ENCODE measurements at places on chromosomes 6 and 20.

DNA sequence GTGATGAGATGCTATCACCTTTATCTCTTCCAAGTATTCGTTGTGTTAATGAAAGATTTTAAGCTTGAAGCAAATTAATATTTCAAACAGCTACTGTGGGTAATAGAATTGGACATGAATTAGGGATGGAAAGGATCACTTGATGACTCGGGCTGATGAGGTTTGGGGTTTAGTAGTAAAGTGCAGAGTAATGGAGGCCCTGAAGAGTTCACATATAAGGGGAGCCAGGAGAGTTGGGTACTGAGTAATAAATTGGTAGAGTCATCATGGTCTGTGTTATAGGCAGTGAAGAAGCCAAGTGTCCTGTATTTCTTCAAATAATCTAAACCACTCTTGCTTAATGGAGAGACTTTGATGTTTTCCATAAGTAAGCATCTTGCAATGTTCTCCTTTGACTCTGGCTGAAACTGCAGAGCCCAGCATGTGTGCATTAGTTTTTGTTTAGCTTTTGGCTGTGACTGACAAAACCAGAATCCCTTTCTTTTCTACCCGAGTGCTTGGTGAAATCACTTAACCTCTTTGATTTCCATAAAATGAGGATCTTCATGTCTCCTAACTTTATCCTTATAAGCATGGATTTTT is 57.6 kb downstream of the L3MBTL3 start:
- DNase-seq: no peak

DNA sequence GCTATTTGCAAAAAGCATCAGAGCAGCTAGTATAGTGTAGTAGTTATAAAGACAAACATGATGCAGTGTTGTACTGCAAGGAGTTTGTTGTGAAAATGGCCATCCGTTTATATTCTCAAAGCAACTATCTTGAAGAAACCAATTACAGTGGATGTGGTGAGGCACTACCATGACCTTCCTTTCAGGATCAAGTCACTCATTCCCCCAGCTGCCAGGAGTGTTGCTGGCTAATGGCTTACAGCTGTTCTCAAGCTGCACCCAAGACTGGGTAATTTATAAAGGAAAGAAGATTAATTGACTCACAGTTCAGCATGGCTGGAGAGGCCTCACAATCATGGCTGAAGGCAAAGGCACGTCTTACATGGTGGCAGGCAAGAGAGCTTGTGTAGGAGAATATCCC is 29.0 kb downstream of the ADGRF4 start:
- no peak for DNase-seq

GRCh38 chr6:143465546-143465945 is 14.9 kb downstream of the PEX3 start:
- no peak for DNase-seq

GRCh38 chr6:158487495-158487894 is 72.4 kb upstream of the TMEM181 start:
- DNase-seq: no peak

DNA sequence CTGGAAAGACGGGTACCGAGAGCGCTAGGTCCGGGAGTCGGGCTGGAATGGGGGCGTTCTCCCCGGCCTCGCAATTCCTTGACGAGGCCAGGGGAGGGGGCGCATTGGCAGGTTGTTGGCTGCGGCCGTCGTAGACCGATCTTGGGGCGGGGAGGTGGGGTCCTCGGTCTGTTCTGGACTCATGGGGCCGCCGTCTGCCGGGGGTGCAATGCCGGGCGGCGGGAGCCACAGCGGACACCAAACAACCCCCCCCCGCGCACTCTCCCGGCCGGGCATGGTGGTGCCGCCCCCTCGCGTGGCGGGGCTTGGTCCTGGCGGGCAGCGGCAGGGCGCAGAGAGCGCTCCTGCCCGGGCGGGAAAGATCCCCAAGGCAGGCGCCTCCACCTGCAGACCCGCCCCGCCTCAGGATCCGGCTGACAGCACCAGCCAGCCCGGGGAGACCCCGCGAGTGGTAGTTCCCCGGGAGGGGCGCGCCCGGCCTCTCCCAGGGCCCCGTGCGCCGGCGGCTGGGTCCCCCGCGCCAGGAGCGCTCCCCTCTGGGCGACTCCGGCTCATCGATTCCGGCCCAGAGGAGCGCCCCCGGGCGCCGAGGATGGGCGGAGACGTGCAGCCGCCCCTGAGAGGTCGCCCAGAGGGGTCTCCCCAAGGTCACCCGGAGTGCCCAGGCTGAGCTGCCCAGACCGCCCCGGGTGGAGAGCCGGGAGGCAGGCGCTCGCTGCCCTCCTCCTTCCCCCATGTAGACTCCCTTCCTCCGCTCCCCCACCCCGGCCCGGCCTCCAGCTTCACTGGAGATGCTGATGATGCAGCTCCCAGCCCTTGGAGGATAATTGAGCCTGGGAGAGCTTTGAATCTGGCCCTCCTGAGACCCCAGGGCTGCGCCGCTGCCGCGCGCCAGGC is 709 bp downstream of the PPP1R16B start:
- DNase-seq: no peak

DNA sequence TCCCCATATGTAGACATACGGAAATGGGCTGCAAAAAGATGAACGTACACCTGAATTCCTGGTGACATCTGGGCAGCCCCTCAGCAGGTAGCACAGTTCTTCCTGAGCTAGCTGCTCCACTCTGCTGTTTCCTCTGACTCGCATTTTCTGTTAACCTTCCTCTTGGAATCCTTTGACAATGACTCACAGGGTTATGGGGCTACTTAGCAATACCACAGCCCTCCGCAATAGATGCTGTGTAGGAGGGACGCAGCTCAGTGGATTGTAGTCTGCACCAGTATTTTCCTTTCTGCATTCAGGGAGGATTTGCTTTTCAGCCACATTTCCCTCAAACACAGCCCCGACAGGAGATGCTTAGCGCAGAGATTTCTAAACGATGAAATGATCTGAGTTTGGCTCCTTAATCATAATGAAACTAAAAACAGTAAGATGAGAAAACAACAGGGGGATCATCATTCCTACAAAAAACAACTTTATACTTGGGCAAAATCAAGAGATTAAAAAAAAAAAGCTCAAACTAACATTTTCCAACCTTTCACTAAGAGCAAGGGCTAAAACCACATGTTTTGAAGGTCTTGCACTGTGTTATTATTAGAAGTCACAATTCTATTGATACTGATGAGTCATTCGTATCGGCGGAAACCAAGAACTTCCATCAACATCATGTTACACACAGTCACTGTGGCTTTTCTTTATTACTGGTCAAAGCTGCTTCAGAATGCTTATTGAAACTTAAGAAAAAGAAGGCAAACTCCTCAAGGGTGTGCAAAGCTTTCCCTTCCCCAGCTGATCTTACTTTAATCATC is 12.2 kb downstream of the BACH2 start:
- DNase-seq: no peak

DNA sequence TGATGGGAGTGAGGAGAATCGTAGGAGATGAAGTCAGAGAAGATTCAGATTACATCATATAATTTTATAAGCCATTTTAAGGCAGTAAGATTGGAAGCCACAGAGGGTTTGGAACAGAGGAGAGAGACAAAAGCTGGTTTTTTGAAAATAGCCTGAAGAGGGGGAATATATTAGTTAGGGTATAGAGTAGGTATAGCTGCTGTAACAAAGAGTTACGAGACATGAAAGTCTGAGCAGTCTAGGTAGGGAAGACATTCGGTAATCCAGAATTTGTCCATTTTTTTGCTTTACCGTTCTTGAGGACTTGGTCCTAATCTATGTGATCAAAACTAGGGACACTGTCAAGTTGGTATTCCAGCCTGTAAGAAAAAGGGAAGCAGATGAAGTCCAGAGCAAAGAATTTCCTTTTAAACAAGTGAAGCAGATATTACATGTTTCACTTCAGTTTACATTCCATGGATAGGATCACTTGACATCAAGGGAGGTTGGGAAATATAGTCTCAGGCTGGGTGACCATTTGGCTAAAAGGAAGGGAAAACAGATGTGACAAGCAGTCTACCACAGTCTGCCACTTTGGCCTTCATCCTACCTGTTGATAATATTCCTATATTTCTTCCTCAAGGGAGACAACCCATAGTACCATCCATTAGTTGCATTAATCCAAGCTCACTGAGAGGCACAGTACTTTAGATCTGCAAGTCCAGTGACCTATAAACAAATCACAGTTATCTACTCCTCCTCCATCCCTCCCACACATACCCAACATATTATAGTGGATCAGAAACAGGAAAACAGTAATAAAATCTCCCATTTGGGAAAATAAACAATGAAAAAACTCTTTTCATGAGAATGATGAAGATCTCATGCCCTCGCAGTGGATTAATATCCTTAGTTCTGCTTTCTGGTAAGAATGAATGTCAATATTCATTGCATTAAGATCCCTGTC is 10.2 kb downstream of the FAM135A start:
- no peak for DNase-seq

DNA sequence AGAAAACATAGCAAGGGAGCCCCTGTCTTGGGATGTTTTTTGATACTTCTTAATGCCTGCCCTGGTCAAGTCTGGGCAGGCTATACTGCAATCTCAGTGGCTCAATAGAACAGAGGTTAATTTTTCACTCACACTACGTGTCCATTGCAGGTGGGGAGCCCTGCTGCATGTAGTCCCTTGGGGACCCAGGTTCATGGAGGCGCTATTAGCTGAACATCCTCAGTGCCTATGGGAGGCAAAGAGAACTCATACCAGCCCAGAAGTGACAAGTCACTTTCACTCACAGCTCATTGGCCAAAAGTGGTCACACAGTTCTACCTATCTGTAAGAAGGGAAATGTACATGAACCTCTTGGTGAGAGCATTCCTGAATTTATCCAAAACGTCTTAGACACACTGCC is 23.2 kb downstream of the CGA start:
- no peak for DNase-seq

GRCh38 chr6:14107711-14108494 is 9.7 kb upstream of the CD83 start:
- no peak for DNase-seq

DNA sequence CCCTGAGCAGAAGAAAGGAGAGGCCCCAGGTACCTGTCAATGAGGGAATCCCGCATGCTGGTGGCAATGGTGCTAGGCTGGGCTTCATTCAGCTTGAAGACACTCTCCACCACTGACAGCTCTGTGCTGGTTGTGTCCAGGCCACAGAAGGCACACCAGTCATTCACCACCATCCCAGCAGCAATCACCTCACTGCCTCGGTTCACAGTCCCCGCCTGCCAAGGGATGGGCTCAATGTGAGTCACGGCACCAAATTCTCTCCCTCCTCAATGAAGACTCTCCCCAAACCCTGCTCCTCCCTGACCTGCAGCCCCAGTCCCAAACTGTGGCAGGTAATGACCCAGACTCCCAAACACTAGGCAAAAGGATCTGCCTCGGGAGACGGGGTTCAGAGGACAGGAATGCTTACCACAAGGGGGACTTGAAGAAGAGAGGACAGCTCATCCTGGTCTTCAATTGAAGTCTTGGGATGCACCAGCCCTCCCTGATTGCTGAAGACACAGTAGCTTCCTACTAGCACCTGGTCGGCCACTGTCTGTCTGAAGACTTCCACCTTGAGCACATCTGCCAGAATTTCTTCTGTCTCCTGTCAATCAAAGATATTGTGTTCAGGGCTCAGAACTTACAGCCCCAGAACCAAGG is 1.7 kb upstream of the MMP24OS start:
- DNase-seq: no peak

- DNase-seq: no peak
These were observed 10.0 kb upstream of the POU3F2 start for GRCh38 chr6:98824162-98824901.

DNA sequence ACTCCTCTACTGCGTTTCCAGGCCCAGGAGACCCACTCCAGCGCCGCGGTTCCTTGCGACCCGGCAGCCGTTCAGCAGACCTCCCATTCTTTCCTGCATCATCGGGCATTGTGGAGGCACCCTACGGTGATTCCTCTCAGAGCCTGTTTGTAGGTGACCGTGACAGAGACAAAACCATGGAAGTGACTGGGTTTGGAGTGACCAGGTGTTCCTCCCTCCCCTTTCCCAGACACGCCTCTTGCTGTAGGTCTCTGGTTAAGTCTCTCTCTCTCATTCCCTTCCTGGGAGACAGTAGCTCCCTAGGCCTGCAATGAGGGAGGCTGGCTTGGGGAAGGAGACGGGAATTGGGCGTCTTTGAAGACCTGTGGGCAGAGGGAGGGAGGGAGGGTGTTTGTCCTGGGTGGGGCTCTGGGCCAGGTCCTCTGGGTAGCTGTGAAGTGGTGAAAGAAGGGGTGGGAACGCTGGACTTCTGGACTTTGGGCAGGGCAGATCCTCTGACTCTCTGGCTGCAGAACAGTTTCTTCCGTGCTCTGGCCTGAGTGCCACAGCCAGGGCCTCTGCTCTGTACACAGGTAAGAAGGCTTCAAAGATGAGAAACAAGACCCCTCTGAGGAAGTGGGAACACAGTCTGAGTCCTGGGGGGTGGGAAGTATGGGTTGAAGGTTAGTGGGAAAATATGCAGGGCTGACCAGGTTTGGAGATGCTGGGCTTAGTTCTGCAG is 763 bp downstream of the KLC4 start:
- DNase-seq: no peak

- no peak for DNase-seq
These were observed 14.6 kb downstream of the RTN4IP1 start for GRCh38 chr6:106614592-106615257.

- DNase-seq: no peak
These were observed 273.8 kb upstream of the AGPAT4 start for GRCh38 chr6:161547617-161548016.

DNA sequence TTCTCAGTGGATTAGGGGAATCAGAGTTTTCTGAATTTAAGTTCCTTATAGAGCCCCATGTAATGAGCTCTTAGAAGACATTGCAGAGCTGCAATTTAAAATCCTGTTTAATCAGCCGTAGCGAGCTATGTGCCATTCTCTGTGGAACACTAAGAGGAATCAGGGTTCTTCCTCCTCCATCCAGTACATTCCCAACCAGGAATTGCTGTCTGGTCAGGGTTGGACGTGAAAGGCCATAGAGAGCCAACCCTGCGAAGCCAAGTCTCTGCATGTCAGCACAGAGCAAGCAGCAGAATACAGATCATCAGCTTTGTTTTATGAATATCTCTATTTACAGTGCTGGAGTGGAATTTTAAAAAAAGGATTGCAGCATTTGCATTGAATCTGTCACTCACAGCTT is 366.0 kb downstream of the LAMA2 start:
- DNase-seq: no peak

GRCh38 chr6:10740061-10740460 is 7.5 kb upstream of the TMEM14B start:
- DNase-seq: no peak

- DNase-seq: no peak
These were observed 104.1 kb downstream of the PSMB1 start for GRCh38 chr6:170448751-170449630.

GRCh38 chr6:52605610-52606185 is 28.8 kb upstream of the TRAM2 start:
- DNase-seq: no peak

Data from NCI-H1694 treated with DMSO at 0.1 percent for 48 hours (cell line).